ENCODE measurements at places on chromosomes 6 and 20. TPM values are rescaled to one million over a fixed set of nuclear protein-coding genes. Genes with fewer than 3 reads are reported as not detected.
A peak's percentile ranks its signal among the peaks of the same experiment; 100 is the strongest.

GRCh38 chr6:114449659-114450058 is 106.8 kb upstream of the HS3ST5 start:
- DNase-seq, result no peak
- no peaks in the 10 kb centered on the region for H3K27me3 ChIP-seq
- no peaks in the 10 kb centered on the region for H3K4me1 ChIP-seq

DNA sequence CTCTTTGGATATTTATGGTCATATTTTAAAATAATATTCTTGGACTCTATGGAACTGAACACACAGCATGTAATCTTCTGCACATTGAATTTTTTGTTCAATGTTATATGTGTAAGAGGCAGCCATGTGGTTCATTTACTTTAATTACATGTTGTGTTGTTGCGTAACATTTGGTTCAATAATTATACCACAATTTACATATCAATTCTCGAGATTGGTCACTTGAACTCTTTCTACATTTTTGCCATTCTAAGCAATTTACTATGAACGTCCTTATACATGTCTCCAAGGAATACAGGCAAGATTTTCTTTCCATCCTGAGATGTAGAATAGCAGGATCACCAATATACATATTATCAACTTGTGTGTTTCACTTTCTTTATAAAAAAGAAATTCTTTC is 18.5 kb upstream of the STMND1 start:
- DNase-seq, result no peak
- no peaks in the 10 kb centered on the region for H3K4me1 ChIP-seq
- H3K4me3 ChIP-seq, result no peak overlapping the region
- H3K27me3 ChIP-seq, result no peaks in the 10 kb centered on the region
- no peak overlapping the region for H3K27ac ChIP-seq

IL17F gene
- not detected for total RNA-seq

GRCh38 chr6:162651505-162651904 is 76.1 kb downstream of the PRKN start:
- H3K36me3 ChIP-seq, result no peaks in the 10 kb centered on the region
- no peak overlapping the region for H3K4me3 ChIP-seq
- DNase-seq, result no peak
- peaks cover 3% of the 10 kb centered on the region for H3K4me1 ChIP-seq
- no peaks in the 10 kb centered on the region for H3K27me3 ChIP-seq

ANKRD66 gene
- 0.69 TPM for total RNA-seq

DNA sequence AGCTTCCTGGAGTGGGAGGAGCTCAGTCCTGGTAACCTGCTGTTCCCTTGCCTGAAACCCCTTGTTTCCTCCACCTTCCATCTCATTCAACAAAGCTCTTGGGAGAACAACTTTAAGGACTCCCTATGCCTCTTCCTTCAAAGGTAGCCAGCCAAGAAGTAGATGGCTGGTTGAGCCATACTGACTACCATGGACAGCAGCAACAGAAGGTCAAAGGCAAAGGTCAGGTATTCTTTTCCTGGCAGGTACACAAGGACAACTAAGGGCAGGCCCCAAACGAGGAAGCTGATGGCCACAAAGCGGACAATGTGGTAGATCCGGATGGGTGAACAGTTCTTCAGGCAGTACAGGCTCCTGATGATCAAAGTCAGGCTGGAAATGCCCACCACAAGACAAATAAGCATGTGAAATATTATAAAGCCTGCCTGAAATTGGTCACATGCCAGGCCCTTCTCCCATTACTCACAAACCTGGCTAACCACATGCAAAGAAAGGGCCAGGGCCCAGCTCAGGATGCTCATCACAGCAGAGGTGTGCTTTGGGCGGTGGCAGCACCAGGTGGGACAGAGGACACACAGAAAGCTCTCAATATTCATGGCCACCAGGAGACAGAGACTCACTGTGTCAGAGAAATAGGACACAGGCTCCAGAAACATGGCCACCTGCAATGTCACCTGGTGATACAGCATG is 21.7 kb downstream of the UBD start:
- no peaks in the 10 kb centered on the region for H3K27me3 ChIP-seq
- no peaks in the 10 kb centered on the region for H3K4me1 ChIP-seq
- no peak overlapping the region for H3K4me3 ChIP-seq
- no peaks in the 10 kb centered on the region for H3K36me3 ChIP-seq
- DNase-seq, result no peak

- no peak overlapping the region for H3K27ac ChIP-seq
- DNase-seq, result no peak
- H3K4me3 ChIP-seq, result no peak overlapping the region
- H3K27me3 ChIP-seq, result no peaks in the 10 kb centered on the region
- peaks cover 9% of the 10 kb centered on the region for H3K4me1 ChIP-seq
These were observed 229.3 kb upstream of the ECI2 start for GRCh38 chr6:4364711-4365110.

GRCh38 chr20:6123649-6124014 is 802 bp upstream of the FERMT1 start:
- no peak for DNase-seq
- peaks cover 13% of the 10 kb centered on the region for H3K27me3 ChIP-seq
- H3K36me3 ChIP-seq, result no peaks in the 10 kb centered on the region
- H3K4me1 ChIP-seq, result peaks cover 12% of the 10 kb centered on the region
- no peak overlapping the region for H3K27ac ChIP-seq
- no peak overlapping the region for H3K4me3 ChIP-seq

GRCh38 chr20:48844996-48845395 is 17.2 kb upstream of the PREX1 start:
- H3K4me1 ChIP-seq, result peaks cover 10% of the 10 kb centered on the region
- no peaks in the 10 kb centered on the region for H3K36me3 ChIP-seq
- no peaks in the 10 kb centered on the region for H3K27me3 ChIP-seq
- H3K4me3 ChIP-seq, result no peak overlapping the region
- no peak for DNase-seq

DNA sequence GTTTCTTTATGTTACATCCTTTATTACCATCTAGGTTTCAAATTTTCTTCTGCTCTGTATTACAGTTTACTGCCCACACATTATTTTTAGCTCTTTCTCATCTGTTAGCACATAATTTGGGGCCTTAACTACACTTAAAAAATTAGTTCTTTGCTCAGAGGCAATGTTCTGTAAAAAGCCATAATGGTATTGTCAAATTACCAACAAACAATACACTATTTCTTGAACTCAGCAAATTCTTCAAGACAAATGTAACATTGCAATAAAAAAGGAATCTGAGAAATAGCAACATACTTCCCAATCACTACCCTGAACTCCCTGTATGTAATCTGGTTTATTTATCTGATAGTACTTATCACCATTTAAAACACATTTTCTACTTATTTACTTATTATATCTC is 448.6 kb upstream of the OPRM1 start:
- no peaks in the 10 kb centered on the region for H3K27me3 ChIP-seq
- H3K4me1 ChIP-seq, result no peaks in the 10 kb centered on the region
- no peaks in the 10 kb centered on the region for H3K36me3 ChIP-seq
- no peak overlapping the region for H3K4me3 ChIP-seq
- no peak for DNase-seq

- no peaks in the 10 kb centered on the region for H3K27me3 ChIP-seq
- no peak for DNase-seq
- no peaks in the 10 kb centered on the region for H3K4me1 ChIP-seq
- H3K4me3 ChIP-seq, result no peak overlapping the region
- H3K36me3 ChIP-seq, result peaks cover 10% of the 10 kb centered on the region
These were observed 144.1 kb upstream of the AKAP12 start for GRCh38 chr6:151095538-151096254.

GRCh38 chr6:21628160-21628559 is 34.6 kb downstream of the SOX4 start:
- no peak overlapping the region for H3K27ac ChIP-seq
- no peaks in the 10 kb centered on the region for H3K4me1 ChIP-seq
- DNase-seq, result no peak
- no peaks in the 10 kb centered on the region for H3K27me3 ChIP-seq
- no peak overlapping the region for H3K4me3 ChIP-seq

DNA sequence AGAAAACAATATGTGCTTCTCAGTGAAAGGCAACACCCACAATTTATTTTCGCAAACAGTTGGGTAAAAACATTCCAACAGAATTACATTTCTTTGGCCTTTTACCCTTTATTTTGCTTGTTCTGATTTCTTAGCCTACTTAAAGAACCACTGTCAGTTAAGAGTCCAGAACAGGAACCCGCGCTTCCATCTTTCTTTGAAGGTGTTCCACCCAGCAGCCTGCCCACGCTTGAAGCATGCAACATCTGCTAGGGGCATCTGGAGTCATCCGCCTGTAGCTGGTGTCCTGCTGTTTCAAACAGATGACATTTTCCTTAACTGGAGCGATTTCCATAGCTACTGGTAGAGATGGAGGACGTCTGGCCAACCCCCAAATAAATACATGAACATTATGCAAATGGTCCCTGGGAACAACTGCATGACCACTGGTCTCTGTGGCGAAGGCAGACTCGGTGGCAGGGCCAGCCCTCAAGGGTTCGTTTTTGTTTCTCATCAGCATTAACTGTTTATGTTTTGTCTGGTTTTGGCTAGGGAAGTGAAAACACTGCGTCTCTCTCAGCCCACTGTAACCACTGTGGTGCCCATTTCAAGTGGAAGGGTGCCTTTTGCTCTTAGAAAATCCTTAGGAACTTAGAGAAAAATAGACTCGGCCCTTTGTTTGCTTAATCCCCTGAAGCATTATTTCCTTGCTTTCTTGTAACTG is 51.6 kb downstream of the LAMA4 start:
- no peaks in the 10 kb centered on the region for H3K27me3 ChIP-seq
- no peaks in the 10 kb centered on the region for H3K36me3 ChIP-seq
- H3K4me1 ChIP-seq, result peaks cover 5% of the 10 kb centered on the region
- no peak overlapping the region for H3K4me3 ChIP-seq
- H3K27ac ChIP-seq, result peak overlapping the region; percentile 86

OXT gene
- 0.33 TPM for total RNA-seq

DNA sequence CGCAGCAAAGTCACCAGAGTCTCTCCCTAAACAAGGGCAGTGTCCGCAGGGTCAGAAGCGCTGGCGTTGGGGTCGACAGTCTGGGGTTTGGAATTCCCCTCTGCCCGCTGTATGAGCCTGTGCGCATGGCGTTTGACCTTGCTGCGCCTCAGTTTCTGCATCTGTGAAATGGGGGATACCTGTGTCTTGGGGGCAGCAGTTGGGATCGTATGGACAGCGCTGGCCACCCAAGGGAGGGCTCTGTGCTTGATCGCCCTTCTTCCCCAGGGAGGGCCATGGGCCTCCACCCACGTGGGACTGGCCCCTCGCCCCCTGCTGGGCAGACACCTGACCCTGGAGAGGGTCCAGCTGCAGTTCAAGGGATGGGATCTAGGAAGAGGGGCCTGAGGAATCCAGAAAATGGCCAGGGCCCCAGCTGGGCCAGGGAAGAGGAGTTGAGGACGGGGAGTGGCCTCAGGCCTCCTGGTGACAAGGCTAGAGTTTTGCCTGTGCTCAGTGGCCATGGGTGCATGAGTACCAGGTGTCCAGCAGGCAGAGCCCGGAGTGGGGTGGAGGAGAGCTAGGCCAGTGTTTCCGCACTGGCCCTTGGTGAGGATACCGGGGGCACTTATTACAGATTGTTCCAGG is 26.4 kb upstream of the PHACTR3 start:
- H3K27ac ChIP-seq, result no peak overlapping the region
- peaks cover 21% of the 10 kb centered on the region for H3K27me3 ChIP-seq
- peak overlapping the region; percentile 24 for H3K4me3 ChIP-seq
- DNase-seq, result no peak
- H3K4me1 ChIP-seq, result peaks cover 60% of the 10 kb centered on the region

GRCh38 chr20:13461849-13462458 is 176.8 kb downstream of the TASP1 start:
- H3K4me3 ChIP-seq, result no peak overlapping the region
- no peak overlapping the region for H3K27ac ChIP-seq
- H3K27me3 ChIP-seq, result no peaks in the 10 kb centered on the region
- DNase-seq, result no peak
- no peaks in the 10 kb centered on the region for H3K4me1 ChIP-seq

COL19A1 gene
- total RNA-seq, result 4.0 TPM

RBL1 gene
- 15.3 TPM for total RNA-seq

- H3K27me3 ChIP-seq, result no peaks in the 10 kb centered on the region
- DNase-seq, result no peak
- no peak overlapping the region for H3K4me3 ChIP-seq
- no peaks in the 10 kb centered on the region for H3K36me3 ChIP-seq
- no peak overlapping the region for H3K27ac ChIP-seq
These were observed 24.4 kb downstream of the MYLIP start for GRCh38 chr6:16153211-16153820.

TRIM10 gene
- 2.2 TPM for total RNA-seq

DNA sequence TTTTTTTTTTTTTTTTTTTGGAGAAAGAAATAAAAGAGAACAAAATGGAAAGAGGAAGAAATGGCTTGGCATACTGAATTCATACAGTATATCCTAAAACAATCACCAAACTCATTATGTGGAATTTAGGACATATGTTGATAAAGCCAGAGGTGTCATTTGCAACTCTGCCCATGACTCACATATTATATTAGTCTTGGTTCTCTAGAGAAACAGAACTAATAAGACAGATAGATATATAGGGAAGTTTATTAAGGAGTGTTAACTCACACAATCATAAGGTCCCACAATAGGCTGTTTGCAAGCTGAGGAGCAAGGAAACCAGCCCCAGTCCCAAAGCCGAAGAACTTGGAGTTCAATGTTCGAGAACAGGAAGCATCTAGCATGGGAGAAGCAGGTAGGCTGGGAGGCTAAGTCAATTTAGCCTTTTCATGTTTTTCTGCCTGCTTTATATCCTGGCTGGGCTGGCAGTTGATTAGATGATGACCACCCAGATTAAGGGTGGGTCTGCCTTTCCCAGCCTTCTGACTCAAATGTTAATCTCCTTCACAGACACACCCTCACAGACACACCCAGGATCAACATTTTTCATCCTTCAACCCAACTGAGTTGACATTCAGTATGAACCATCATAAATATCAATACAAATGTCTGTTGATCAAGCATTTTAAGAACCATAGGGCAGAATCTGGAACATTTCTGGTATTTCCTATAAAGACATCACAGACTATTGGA is 102.3 kb downstream of the UBE3D start:
- H3K36me3 ChIP-seq, result no peaks in the 10 kb centered on the region
- no peaks in the 10 kb centered on the region for H3K27me3 ChIP-seq
- DNase-seq, result no peak
- H3K4me1 ChIP-seq, result no peaks in the 10 kb centered on the region
- H3K27ac ChIP-seq, result no peak overlapping the region

DNA sequence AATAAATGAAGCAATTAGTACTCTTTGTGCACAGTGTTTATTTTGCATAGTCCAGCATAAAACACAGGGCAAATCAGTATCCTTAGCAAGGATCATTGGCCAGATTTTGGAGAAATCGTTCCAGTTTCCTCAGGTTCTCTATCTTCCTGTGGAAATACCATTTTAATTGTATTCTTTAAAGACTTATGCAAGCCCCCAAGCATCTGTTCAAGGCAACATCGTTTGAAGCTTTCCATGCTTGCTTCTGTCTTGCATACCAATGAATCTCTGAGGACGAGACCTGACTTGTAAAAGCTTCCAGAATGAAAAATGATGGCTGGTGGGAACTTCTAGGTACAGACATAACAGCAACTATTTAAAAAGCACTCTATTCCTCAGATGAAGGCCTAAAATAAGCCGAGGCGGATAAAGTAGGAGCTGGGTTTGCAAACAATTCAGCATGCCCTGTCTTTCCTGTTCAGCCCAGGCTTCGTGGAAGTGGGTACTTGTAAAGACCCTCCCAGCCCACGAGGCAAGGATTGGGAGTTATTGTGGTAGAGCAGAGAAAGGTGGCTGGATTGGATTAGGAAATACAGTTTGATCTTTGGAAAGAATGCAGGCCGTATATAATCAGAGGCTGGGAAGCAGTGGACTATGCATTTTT is 21.6 kb downstream of the NRSN1 start:
- no peaks in the 10 kb centered on the region for H3K27me3 ChIP-seq
- peaks cover 9% of the 10 kb centered on the region for H3K4me1 ChIP-seq
- H3K27ac ChIP-seq, result no peak overlapping the region
- H3K4me3 ChIP-seq, result no peak overlapping the region
- H3K36me3 ChIP-seq, result no peaks in the 10 kb centered on the region
- DNase-seq, result no peak
